ENCODE measurements at places on chromosomes 11 and 22.

- no peak for DNase-seq
Observed at GRCh38 chr11:70127653-70128434, 49.7 kb downstream of the ANO1 start.

- no peak for DNase-seq
Observed at GRCh38 chr11:61917334-61918109, at the start of gene RAB3IL1. RAB3IL1 (minus strand) TSS chr11:61917566; CDS start chr11:61917367, 199 bp downstream.

GRCh38 chr11:35144806-35145205 lies 5.8 kb downstream of the CD44 start:
- DNase-seq: no peak

- DNase-seq: peak; percentile 78
Observed at GRCh38 chr22:42780070-42780540, 59.4 kb upstream of the A4GALT start.

DNA sequence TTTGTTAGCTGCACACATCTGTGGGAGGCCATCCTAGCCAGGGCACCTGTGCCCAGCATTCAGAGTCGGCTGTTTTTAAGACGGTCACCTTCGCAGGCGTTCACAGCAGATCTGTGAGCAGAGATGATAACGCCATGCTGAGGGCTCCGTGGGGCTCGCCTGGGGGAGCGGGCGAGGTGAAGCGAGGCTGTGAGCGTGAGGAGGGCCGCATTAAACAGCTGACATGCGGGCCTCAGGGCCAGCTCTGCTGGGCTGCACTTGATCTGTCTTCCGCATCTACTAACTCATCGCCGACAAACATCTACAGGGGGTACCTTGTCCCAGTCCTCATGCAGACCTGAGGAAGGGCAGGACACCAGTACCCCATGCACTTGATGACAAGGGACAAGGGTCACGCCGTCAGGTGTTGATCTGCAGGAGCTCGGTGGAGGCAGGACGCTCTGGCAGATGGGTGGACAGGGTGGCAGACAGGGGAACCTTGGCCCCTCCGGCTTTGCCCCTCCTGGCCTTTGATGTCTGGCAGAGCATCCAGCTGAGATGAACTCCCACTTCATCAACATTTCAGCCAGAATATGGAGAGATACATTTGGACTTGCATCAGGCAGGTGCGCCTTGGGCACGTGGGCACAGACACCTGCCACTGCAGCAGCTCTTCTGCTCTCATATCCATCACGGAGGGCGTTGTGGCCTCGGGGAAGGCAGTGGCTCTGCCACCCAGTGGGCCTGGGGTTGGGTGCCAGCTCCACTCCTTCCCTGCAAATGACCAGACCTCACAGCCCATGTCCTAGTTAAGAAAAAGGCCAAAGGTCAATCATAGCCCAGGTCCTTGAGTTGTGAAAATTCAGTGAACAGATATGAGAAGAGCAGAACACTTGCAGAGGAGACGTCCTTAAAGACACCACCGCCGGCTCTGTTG lies 822.9 kb downstream of the BRD1 start:
- peak; percentile 5 for DNase-seq

- DNase-seq: no peak
Observed at GRCh38 chr11:37951996-37952395, 1354.0 kb upstream of the RAG2 start.

DNA sequence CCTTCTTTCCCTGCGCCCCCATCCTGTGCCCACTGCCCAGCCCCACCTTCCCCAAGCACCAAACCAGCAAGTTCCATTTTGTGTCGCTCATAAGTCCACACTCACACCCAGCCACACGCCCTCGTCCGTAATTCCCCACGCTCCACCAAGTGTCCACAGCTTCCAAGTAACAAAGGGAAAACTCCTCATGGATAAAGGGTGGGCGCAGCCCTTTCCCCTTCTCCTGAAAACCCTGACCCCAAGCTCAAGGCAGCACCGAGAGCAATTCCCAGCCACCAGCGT lies 458 bp downstream of the FXYD6 start:
- DNase-seq: no peak

GRCh38 chr11:63802637-63803414 lies 10.4 kb upstream of the SPINDOC start:
- DNase-seq: no peak

DNA sequence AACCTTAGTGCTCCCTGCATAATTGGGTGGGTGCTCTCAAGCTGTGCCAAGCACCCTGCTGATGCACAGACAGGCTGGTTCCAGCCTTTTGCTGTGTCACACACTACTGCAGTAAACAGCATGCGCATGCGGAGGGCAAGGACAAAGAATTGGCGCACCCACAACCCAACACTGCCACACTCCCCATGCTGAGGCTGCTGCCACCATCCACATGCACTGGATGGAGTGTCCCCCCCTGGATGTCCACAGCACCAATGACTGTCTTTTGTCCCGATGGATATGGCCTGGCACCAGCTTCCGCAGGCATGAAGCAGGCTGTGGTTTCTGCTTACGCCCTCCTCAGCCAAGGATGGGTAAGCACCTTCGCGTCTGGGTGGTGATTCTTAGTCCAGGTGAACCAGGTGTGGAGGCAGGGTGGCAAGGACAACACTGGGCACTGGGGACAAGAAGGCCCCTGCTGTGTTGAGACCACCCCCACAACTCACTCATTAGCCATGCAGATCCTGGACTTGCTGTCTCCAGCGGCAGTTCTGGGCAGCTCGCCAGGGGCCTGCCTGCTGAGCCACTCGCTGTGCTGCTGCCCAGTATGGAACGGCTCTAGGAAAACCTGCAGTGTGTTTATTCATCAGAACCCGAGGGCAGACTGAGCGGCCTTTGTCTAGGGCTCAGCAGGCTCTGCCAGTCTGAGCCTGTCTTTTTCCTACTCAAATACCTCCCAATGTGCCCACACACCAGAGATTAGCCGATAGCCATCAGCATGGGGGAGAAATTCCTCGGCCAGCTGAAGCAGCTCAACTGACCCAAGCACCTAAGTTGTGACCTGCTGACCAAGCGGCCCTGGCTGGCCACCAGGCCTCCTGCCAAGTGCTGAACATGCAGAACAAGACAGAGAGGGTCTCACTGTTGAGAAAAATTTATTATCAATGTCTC lies 8.2 kb upstream of the NAP1L4 start:
- DNase-seq: no peak

DNA sequence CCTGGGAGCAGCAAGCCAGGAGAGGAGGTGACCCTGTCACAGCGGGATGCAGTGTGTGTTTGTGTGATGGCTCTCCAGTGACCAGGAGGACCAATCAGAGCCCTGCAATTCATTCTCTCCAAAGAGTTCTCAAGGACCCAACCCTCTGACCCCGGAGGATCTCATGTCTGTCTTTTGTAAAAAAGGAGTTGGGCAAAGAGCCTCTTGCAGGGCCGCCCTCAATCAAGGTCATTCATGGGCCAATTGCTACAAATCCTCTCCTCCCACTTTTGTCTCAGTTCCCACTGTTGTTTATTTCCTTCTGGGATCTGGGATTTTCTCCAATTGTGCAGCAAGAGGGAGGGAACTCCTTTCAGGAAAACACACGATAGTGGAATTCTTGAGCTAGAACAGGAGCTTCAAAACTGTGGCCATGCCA lies 4.0 kb downstream of the TECTA start:
- DNase-seq: no peak

DNA sequence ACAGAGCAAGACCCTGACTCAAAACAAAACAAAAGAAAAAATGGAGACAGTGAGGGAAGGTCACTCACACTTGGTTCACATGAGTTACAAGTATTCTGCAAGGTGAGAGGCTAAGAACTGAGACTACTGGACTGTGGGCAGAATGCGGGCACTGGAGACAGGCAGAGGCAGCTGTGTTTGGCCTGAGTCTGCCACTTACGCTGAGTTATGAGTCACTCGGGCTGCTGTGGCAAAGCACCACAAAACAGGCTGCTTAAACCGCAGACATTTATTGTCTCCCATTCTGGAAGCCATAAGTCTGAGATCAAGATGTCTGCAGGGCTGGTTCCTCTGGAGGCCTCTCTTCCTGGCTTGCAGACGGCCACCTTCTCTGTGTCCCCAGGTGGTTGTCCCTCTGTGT lies 122.8 kb downstream of the SHANK2 start:
- no peak for DNase-seq

DNA sequence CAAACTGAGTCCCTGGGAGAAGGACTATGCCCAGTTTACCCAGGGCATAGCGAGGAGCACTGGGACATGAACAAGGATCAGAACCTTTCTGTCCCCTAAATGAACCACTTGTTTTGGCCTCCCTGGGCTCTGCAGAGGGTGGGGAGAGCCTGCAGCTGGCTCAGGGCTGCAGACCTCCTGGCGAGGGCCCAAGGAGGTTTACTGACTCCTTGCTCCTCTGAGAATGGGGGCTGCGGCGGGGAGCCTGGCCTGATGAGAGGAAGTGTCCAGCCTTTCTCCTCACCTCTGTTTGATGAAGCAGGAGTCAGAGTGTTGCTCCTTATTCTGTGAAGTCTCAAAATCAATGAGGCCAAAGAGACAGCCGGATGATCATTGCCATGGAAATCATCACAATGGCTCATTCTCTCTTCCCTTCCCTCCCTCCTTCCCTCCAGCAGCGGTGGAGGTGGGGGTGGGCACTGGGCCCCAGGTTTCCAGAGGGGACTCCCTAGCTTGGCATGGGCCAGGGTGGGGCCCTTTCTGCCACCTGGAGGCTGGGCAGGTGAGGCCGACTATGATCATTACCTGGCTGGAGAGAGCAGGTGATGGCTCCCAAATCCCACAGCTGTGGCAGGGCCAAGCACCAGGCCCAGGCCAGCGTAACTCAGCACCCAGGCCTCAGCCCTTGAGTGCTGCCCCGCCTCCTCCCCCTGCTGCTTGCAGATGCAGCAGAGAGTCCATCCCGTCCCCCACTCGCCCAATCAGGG lies 169.7 kb downstream of the CEP164 start:
- no peak for DNase-seq

DNA sequence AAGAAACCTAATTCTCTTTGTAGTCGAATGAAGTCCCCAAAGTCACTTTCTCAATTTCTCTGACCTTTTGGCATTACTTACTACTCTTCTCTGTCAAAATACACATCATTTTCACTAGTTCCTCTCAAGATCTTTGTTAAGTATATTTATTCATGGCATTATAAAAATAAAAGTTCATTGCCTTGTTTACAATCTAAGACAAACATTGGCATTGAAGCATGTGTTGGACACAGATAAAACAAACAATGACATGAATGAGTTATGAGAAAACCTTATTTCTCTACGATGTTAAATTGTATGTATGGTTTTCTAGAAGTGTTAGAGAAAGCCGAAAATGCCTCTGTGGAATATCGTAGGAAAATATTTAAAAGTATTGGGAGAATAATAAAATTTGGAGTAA lies 8.6 kb upstream of the OR51G1 start:
- DNase-seq: no peak

- peak; percentile 35 for DNase-seq
Observed at GRCh38 chr11:62602141-62603071, 741 bp upstream of the MTA2 start.

GRCh38 chr11:75981546-75981945 lies 166.5 kb downstream of the UVRAG start:
- DNase-seq: no peak

- no peak for DNase-seq
Observed at GRCh38 chr22:41917375-41917902, 2.6 kb upstream of the SHISA8 start.

GRCh38 chr22:45310331-45310976 lies 720 bp downstream of the FAM118A start:
- peak; percentile 29 for DNase-seq

DNA sequence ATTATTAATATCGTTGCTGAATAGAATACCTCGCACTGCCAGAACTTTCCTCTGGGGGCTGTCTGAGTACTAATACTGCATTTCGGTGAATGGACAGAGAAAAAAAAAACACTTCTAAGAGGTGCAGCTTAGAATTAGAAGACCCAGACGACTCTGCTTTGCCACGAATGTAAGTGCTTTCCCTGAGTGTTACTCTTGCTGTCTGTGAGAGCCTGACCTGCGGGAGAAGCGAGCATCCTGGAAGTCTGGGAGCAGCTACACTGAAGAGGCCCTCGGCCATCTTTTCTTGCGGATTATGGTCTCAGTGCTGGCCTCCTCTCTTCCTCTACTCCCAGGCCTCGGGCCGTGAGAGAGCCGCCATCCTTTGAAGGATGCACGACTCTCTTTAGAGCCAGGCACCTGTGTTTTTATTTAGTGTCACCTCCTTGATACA lies 94.9 kb downstream of the SCN3B start:
- DNase-seq: no peak

- DNase-seq: no peak
Observed at GRCh38 chr11:78112582-78113275, 26.7 kb downstream of the ALG8 start.

- DNase-seq: no peak
Observed at GRCh38 chr11:125348141-125348651, 147.9 kb downstream of the FEZ1 start.

DNA sequence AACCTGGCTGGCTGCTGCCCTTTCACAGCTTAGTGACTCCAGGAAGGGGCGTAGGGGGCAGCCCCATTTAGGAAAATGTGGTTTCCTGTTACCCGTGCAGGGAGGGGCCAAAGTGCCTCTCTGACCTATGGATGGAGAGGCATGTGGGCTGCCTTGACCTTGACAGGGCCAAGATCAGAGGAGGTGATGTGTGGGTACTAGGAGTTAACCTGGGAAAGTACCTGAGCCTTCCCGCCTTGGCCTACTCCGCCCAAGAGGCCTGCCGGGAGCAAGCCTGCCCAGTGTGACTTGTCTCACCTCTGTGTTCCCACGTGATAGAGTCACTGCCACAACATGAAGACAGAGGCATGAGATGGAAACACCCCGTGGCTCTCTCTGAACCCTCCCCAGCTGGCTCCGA lies 33.4 kb downstream of the GRAMD4 start:
- no peak for DNase-seq

GRCh38 chr11:77596626-77597025 lies 6.9 kb downstream of the AQP11 start:
- no peak for DNase-seq

- no peak for DNase-seq
Observed at GRCh38 chr11:115180272-115180671, 323.9 kb downstream of the CADM1 start.
